ENCODE measurements at places on chromosomes 2 and 18.
A peak's percentile ranks its signal among the peaks of the same experiment; 100 is the strongest.

DNA sequence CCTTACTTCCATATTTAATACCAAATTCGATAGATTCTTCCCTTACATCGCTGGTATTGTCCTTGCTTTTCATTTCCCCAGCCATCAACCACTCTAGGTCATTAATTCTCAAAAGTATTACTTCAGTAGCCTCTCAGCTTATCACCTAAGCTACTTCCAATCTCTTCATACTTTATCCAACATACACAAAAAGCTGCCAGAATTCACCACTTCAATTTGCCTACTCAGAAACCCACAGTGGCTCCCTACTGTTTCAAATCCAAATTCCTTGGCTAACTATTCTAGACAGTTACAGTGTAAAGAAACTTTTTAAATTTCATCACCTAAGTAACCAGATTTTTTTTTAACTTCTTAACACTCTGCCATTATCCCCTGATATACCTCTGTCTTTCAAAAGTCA is 4.7 kb downstream of the SLC25A12 start:
- no peak for DNase-seq

DNA sequence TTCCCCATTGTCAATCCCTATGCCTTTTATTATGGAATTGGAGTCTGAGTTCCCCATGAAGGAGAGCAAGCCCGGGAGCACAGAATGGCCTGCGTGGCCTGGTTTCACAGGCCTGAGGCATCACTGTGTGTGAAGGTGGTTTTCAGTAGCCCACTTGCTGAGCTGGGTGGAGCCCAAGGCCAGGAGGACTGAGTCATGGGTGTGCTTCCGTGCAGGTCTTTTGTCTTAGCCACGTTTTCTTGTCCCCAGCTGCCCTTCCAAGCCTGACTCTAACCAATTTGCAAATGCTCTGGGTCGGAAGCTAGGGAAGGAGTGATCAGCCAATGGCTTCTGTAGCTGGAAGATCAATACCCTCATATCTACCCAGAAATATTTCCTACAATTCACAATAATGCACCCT is 119.2 kb downstream of the MAPK4 start:
- DNase-seq: no peak

DNA sequence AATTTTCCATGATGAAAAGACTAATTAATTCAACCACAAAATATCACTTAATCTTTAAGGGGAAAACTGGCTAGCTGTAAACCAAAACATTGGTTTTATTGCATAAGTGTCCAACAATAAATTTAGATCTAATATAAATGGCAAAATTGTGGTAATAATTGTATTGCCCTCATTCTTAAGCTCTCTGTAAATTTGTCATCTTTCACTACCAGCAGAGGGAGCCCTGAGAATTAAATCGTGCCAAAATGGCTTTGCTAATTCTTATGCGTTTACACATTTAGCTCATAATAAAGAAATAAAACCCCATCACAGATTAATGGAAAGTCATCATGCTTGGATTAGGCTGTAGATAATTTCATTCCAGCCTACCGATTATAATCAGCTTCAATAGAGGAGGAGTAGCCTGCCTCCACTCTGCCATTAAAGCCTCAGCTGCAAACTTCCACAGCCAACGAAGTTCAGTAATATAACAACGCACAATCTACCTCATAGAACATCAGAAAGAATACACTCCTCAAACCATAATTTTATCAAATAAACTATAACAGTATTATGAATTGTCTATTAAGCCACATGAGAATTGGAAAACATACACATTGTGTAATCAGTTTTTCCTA is 70.0 kb upstream of the ATP5MC3 start:
- DNase-seq: peak; percentile 62

GRCh38 chr18:31093880-31094279 is 8.3 kb downstream of the DSC2 start:
- DNase-seq: no peak

- no peak for DNase-seq
Measured at GRCh38 chr18:24560511-24560981, 100.1 kb downstream of the HRH4 start.

DNA sequence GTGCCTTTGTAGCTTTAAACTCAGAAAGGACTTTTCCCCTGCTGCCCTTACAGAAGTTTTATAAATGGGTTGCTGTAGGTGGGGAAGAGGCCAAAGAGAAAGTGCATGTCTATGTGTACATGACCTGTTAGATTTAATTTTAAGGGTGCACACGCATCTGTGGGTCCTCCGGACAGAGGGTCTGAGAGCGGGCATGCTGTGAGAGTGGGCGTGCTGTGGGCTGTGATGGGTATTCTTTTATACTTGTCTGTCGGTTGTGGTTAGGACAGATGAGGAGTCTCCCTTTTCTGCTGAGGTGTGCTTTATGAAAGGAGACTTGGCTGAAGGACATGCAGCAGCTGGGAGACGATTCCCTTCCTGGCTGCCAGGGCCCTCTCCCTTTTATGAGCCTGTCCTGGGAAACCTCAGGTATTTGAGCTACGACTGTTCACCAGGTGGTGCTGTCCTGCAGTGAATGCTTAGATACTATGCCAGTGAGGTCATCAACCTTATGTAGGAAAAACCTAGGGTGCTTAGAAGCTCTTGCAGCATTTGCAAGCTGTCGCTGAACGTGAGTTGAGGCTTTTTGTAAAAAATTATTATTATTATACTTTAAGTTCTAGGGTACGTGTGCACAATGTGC is 67.5 kb downstream of the TANC1 start:
- peak; percentile 59 for DNase-seq

DNA sequence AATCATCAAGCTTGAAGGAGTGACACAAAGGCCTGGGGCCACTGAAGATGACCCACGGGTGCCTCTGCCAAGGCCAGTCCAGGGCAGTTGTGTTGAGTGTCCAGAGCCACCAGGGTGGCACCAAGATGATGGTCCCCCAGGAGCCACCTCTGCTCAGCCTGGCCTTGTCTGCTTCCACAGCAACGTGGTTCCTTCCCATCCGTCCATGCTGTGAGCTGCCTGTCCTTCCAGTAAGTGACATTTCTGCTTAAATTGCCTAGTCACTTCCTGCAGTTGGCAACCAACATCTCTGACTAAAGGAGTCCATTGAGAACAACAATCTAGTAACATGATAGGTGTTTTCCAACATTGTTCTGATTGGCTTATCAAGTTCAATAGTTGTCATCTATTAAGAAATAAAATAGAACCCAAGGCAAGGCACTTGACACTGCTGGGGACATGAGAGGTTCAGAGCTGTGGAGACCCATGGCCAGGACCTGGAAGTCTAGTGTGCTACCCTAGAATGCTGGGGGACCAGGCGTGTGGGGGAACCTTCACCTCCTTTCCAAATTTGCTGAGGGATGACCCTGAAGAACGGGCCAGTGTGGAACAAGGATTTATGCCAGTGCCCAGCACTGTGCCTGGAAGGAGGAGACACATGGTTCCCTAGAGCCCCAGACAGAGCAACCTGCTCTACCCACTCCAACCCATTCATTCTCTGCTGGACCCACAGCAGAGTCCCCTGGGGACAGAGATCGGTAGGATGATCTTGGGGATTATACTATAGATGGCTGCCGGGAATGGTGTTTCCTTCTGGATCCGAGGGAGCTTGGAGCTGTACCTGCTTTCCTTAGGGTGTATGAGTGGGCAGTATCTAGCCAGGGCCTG is 98.9 kb upstream of the EPC2 start:
- DNase-seq: no peak

DNA sequence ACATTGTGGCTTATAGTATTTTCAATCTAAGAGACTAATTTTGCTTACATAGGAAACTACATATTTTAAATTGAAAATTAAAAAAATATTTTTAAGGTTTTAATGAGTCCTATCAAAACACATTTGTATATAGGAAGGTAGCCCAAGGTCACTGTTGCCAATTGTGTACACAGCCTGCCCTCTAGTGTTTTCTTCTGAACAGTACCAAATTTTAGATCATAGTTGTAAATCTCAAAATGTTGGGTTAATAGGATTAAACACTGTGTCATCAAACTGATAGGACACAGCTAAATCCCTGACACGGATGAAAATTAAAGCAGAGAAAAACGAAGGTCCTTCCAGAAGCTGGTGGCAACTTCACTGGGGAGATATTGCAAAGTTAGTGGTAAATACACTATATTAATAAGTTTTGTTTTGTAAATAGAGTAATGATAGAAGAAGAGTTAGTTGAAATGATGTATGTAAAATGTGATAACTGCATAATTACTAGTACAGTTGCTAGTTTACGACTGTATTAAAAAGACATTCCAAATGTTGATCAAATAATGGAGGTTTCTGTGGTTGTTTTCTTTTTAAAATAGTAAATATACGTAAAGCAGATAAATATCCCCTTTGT is 19.7 kb downstream of the CLUL1 start:
- DNase-seq: peak; percentile 77

GRCh38 chr18:33603454-33603853 is 25.4 kb downstream of the ASXL3 start:
- no peak for DNase-seq

GRCh38 chr2:64952096-64952495 is 37.1 kb upstream of the SLC1A4 start:
- DNase-seq: no peak

GRCh38 chr2:134839649-134840048 is 1.2 kb downstream of the ACMSD start:
- no peak for DNase-seq

GRCh38 chr18:28065031-28065792 is 111.7 kb downstream of the CDH2 start:
- DNase-seq: peak; percentile 86

DNA sequence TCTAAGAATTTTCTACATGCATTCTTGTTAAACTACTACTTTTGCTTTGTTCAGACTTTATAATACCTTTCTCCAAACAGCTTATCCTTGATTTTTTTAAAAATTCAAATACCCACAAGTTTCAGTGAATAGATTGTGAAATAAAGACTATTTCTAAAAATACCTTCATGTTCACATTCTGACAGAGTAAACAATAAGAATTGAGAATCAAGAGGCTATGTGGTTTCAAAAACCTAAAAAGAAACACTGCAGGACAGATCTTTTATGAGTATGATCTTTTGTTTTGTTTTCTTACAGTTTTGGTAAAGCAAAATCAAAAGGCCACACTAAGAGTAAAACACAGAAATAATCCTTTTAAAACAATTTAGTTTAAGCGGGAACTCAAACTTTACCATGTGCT is 21.2 kb downstream of the ALS2 start:
- no peak for DNase-seq

DNA sequence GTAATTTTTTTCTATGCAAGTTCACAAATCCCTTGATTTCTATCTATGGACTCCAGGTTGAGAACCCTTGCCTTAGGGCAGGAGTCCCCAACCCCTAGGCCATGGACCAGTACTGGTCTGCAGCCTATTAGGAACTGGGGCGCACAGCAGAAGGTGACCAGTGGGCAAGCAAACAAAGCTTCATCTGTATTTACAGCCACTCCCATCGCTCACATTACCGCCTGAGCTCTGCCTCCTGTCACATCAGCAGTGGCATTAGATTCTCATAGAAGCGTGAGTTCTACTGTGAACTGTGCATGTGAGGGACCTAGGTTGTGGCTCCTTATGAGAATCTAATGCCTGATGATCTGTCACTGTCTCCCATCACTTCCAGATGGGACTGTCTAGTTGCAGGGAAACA is 70.2 kb upstream of the SMAD2 start:
- DNase-seq: no peak

DNA sequence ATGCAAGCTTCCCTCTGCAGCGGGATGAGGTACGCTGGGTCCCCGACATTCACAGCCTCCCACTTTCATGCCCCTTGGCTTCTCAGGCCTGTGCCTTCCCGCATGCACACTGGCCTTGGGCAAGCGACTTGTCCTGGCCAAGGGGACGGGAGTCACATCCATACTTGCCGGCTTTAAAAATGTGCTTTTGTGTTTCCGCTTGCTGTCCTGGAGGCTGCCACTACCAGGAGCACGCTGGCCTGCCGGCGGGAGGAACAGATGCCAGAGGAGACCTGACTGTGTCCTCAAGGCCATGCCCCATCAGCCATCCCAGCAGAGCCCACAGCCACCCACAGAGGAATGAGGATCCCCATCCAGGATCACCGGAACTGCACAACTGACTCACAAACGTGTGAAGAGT is 36.9 kb upstream of the SMIM21 start:
- DNase-seq: no peak

DNA sequence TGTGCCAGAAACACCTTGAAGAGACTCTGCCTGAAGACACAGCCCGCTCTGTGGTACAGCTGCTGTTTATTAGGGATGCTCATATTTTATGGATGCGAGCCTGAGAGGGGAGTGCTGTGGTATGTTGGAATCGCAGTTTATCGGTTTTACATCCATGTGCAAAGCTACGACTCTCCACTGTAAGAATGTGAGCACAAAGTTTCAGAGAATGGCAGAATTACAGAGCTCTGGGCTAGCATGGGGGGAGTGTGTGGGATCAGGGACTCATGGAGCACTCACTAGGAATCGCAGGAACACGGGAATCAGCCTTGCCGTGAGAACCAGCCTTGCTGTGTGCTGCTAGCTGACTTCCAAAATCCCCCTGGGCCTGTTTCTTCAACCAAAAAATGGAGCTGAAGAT is 199.9 kb downstream of the RNF144A start:
- DNase-seq: no peak

DNA sequence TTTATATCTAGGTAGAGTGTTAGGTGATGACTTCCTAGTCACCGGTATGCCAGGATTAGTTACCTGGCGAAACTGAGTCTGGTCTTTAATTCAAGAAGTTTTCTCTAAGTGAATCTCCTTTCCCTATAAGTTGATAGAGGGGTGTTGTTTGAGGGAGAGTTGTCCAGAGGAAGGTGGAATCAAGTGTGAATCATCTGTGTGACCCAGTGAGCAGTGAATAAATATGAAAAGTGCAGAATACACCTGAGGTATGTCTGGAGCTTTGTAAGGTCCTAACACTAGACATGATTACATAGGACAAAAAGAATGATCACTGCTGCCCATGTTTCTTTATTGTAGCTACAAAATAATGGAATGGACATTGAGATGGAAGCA is 11.2 kb downstream of the POU3F3 start:
- DNase-seq: no peak

DNA sequence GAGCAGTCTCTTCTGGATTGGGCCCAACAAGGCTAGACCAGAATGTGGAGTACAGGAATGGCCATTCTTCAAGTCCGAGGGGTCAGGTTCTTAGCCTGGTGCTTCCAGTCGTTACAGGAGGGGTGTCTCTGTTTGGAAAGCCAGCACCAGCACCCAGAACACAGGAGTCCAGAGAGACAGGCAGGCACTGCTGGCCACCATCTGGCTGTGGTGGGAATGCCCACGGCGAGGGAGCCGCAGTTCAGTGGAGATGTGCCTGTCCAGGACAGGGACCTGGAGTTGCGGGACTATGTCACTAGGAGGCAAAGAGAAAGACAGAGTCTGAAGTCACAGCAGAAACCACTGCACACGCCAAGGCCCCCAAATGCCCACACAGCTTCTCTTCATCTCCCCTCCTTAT is 59.1 kb downstream of the TRABD2A start:
- no peak for DNase-seq

All from ELR (cell line).